ENCODE measurements at places on chromosomes 2 and 18. TPM values are rescaled to one million over a fixed set of nuclear protein-coding genes. Genes with fewer than 3 reads are reported as not detected.

FBXO36 gene
- 2.7 TPM for total RNA-seq

EN1 gene
- 0.13 TPM for total RNA-seq

WDR35 gene
- total RNA-seq, result 12.9 TPM

PDE1A gene
- total RNA-seq, result 10.5 TPM

CIB4 gene
- total RNA-seq, result not detected

DNA sequence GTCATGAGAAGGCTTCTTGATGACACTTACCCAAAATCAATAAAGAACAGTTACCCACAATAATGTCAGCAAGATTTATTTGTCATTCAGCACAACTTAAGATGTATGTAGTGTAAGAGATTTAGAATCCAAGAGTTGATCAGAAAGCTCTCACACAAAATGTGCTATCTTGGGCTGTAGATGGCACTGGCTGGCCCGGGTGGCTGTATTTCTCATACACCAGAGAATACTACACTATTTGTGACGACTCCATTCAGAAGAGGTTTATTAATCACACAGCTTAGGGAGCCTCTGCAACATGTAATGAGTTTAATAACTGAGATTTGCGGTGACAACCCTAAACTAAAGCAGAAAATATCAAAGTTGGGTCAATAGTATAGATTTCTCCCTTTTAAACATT lies 530.4 kb upstream of the KLHL29 start:
- DNase-seq, result no peak

GRCh38 chr2:9247177-9247576 lies 40.6 kb downstream of the ASAP2 start:
- no peak for DNase-seq

DNA sequence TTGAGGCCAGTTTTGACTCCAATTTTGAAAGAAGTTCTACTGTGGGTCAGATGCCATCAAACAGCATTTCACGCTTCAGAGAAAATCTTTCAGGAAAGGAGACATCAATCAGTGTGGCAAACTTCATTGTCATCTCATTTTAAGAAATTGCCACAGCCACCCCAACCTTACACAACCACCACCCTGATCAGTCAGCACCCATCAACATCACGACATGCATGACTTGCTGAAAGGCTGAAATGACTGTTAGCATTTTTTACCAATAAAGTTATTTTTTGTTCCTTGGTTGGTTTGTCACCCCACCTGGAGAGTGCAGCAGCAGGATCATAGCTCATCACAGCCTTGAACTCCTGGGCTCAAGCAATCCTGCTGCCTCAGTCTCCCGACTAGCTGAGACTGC lies 10.4 kb downstream of the DNAJC10 start:
- no peak for DNase-seq

DNA sequence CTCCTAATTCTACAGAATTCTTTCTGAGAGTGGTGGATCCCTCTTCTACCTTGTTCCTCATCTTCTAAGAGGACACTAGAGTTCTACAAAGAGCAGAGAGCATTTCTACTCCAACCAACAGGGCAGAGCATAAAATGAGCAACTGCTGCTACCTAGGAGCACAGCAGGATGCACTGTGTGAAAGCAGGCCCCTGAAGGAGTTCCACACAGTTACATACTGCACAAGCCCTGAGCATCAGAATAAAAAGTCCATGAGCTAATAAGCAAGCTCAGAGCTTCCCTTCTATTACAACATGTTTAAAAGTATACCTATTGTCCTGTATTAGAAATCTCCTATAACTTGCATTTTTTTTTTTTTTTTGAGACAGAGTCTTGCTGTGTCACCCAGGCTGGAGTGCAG lies 8.4 kb downstream of the FHL2 start:
- DNase-seq, result no peak

DNA sequence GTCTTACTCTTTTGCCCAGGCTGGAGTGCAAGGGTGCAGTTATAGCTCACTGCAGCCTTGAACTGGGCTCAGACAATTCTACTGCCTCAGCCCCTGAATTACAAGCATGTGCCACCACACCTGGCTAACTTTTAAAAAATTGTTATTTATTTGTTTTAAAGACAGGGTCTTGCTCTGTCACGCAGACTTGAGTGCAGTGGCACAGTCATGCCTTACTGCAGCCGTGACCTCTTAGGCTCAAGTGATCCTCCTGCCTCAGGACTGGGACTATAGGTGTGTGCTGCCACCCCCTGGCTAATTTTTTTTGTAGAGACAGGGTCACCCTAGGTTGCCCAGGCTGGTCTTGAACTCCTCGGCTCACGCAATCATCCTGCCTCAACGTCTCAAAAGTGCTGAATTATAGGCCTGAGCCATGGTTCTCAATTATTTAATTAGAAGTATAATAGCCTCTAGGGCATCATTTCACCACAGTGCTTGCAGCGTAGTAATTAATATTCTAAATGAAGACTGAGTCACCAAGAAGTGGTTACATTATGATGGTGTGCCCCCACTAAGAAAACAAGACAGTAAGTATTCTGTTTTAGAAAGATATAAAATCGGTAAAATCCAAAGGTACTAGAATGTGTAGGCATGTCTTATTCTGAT lies 69.6 kb downstream of the EML4 start:
- no peak for DNase-seq

GRCh38 chr2:161139098-161139987 lies 20.9 kb upstream of the TANK start:
- no peak for DNase-seq

GRCh38 chr2:100580367-100581276 lies 17.8 kb downstream of the PDCL3 start:
- no peak for DNase-seq

DNA sequence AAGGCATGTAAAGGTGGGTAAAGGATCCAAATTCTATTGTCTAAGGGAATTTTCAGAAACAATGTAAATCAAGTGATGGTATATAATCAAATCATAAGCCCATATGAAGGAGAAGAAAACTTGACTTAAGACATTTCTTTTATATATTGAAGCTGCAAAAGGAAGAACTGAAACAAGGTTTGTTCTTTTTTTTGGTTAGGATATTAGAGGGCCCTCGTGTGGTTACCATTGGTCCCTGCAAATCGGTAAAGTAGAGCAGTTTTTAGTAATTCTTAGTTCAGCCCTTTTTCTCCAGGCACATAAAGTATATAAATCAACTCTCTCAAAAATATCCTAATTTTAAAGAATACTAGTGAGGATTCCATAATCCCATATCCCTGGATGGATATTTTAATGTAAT lies 105.6 kb upstream of the STK17B start:
- DNase-seq, result no peak

- no peak for DNase-seq
Observed at GRCh38 chr2:55743583-55743982, 49.9 kb upstream of the PNPT1 start.

DNA sequence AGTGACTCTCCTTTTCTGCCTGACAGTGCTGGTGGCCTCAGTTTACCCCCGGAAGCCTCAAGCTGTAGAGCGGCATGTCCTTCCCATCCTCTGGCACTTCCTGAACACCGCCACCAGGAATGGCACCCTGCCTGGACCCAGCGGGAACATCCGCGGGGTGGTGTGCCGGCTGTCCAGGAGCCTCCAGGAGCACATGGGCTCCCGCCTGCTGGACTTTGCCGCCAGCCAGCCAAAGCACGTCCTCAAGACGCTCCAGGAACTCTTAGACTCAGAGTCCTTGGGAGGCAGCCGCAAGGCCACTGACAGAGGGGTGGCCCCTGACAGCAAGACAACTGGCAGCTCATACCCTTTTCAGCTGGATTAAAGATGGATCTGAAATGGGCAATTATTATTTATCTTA lies 22.6 kb downstream of the PCARE start:
- DNase-seq, result no peak

- no peak for DNase-seq
Observed at GRCh38 chr2:232490221-232491138, 2.8 kb upstream of the ECEL1 start.

DNA sequence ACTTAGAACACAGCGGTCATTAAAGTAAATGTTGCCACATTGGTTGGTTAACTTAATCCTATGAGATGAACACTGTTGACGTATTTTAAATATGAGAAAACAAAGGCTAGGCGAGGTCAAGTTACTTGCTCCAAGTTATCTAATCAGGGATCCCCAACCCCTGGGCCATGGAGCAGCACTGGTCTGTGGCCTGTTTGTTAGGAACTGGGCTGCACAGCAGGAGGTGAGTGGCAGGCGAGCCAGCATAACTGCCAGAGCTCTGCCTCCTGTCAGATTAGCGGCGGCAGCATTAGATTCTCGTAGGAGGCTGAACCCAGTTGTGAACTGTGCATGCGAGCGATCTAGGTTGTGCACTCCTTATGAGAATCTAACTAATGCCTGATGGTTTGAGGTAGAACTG lies 878.9 kb downstream of the CPS1 start:
- no peak for DNase-seq

All from esophagus muscularis mucosa (tissue), 4 donors.